ENCODE measurements at places on chromosomes 12 and 14.

DNA sequence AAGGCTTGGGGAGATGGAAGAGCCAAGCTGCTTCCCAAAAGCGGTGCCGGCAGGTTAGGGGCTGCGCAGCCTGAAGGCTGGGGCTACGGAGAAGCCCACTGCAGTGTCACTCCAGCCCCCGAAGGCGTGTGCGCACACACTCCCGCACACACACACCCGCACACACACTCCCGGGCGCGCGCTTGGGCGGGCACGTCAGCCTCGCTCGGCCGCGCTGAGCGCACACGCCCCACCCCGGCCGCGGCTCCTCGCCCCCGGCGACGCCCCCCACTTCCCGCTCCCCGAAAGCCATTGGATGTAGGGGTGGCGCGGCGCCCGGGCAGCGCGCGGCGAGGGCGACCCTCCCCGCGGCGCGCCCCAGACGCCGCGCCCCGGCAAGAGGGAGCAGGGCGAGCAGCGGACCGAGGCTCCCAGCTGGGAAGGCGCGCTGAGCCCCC, at the start of gene KCNK10:
TSS of gene KCNK10 (minus strand) at position 184 of the 437 bp plus-strand sequence. CDS start 471 bp downstream, outside the sequence.
- DNase-seq: no peak

DNA sequence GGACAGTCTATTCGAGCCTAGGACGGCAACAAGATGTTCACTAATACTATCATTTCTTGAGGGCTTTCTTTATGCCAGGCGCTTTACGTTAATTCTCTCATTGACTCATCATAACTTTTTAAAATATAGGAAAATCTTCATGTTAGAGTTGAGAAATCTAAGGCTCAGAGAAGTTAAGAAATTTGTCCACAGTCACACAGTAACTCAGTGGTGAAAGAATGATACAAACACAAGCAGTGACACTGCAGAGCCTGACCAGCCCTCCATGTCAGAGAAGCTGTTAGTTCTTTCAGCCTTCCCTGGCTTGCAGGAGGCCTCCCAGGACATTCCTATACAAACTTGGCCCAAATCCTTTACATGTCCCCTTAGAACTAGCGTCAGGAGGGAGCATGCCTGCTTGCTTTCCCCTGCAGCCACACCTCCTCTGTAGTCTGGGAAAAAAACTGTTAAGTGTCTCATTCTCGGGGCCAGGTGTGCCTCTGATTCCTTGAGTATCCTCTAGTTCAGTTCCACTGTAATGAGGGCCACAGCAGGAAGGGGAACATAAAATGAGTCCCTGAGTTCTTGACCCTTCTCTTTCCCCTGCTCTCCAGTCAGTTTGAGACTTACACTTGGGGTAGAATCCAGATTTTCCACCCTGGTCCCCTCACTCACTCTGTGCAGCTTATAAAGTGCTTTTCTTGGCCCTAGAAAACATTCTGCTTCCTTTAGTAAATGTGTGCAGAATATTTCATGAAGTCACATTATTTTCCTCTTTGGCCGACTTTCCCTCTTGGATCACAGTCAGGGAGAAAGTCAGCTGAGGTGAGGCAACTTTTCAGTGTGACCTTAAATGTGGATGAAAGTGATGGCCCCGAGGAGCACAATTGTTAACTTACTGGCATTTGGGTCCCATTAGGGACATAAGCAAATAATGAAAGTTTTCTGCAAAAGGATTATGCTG, 152.2 kb upstream of the HIF1A start:
- no peak for DNase-seq

DNA sequence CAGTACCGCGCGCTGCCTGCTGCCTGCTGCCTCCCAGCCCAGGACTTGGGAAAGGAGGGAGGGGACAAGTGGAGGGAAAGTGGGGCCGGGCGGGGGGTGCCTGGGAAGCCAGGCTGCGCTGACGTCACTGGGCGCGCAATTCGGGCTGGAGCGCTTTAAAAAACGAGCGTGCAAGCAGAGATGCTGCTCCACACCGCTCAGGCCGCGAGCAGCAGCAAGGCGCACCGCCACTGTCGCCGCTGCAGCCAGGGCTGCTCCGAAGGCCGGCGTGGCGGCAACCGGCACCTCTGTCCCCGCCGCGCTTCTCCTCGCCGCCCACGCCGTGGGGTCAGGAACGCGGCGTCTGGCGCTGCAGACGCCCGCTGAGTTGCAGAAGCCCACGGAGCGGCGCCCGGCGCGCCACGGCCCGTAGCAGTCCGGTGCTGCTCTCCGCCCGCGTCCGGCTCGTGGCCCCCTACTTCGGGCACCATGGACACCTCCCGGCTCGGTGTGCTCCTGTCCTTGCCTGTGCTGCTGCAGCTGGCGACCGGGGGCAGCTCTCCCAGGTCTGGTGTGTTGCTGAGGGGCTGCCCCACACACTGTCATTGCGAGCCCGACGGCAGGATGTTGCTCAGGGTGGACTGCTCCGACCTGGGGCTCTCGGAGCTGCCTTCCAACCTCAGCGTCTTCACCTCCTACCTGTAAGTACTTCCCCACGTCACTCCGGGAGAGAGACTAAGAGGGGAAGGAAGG, at the start of gene LGR5:
TSS of gene LGR5 (plus strand) at position 186 of the 732 bp plus-strand sequence. CDS start at position 469, 283 bp downstream.
- no peak for DNase-seq

- DNase-seq: no peak
These were observed 1.1 kb downstream of the GPHN start for GRCh38 chr14:66508846-66509621.

- DNase-seq: no peak
These were observed 86.0 kb downstream of the FAR2 start for GRCh38 chr12:29234965-29235626.

GRCh38 chr12:114697243-114697716, 13.3 kb upstream of the TBX3 start:
- no peak for DNase-seq

DNA sequence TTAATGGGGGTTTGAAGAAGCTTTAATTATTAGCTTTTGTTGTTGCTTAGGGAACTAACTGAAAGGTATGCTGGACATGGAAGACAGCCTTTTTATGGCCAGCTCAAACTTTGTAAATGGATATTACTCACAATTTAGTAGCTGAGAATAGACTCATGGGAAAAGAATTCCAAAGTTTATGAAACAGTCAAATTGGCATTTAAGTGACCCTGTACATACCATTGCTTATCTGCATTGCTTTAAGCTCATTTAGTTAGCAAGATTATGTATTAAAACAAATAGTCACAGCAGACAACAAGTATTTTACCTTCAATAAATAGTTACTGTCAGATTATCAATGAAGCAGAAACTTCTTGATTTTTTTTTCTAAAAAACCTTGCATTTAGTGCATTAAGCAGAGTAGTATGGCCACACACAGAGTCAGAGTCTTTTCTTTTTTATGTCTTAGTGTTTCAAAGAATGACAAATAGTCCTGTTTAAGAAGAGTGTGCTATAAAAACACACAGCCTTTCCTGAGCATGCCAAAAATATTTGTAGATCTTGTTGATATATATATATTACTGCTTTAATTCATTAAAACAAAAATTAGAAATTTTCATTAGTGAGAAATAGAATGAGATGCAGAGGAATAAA, 102.2 kb downstream of the TTC6 start:
- no peak for DNase-seq

DNA sequence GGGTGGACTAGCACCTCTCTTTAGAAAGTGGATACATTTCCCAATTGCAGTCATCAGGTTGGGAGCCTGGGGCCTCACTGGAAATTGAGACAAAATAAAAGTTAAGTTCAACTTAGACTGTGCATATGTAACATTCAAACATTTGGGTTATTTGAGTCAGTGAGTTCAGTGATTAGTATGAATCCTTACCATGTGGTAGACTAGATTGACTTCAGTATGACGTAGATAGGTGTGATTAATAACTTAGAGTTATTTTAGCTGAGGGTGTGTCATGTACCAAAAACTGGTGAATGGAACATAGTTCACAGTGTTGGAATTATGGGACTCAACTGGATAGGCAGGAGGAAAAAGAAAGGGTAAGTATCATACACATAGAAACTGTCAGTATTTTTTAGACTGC, 8.0 kb upstream of the SSTR1 start:
- DNase-seq: no peak

DNA sequence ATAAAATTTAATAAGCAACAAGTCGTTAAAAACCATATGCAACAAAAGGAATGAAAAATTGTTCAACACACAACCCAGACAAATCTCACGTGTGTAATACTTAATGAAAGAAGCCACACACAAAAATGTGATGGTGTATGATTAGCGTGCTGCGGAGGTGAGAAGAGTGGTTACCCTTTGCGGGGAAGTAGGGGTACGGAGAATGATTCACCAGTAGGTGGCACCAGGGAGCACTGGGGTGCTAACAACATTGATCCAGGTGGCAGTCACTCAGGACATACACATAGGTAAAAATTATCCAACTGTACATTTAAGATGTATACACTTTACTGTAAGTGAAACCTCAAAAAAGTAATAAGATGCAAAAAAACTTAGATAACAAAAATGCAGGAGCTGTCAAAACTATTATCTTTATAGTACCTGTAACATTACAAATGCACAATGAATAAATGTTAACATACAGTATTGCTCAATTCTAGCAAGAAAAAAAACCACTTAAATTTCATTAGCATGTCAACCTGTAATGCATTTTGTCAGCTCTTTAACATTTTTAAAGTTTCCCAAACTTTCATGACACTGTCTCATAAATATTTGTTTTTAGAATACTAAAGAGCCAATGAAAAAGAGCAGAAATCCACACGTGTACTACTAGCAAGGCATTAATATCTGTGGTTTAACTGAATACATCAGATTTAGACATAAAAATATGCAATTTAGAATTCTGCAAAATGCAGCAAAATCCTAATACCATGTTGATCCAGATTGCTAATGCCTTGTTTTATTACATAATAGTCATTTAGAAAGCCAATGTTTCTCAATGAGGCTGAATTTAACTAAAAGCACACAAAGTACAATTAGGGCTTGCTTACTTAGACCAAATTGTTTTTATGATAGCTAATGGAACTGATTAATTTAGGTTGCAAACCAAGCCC, 46.7 kb downstream of the TMCC3 start:
- DNase-seq: peak; percentile 29

DNA sequence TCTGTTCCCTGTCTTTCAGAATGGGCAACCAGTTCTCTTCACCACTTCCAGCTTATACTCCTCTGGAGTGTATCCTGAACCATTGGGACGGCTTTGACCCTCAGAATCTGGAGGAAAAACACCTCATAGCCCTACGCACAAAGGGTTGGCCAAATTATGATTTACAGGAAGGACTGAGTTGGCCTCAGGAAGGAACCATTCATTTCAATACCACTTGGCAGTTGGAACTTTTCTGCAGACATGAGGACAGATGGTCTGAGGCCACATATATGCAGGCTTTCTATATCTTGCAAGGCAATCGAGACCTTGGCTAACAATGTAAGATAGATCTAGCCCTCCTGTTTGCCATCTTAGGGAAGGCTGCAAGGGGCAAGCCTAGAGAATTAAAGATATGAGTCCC, 24.0 kb downstream of the CLECL1 start:
- no peak for DNase-seq

DNA sequence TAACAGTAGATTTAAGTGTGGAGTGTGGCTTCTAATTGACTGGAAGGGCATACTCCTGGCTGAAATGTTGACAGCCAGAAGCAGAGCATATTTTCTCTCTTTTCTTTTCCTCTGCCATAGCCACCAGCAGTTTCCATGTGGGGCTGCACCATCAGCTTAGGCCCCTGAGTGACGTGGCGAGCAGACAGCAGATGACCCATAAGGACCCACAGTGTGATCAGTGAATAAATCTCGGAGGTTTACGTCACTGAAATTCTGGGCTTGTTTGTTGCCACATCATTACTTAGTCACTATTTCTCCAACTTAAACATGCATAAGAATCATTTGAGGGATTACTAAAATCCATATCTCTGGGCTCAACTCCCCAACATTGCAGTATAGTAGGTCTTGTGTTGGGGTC, 549.7 kb upstream of the TMEM132C start:
- no peak for DNase-seq

GRCh38 chr12:106941481-106942156, 14.1 kb upstream of the TMEM263 start:
- DNase-seq: no peak

DNA sequence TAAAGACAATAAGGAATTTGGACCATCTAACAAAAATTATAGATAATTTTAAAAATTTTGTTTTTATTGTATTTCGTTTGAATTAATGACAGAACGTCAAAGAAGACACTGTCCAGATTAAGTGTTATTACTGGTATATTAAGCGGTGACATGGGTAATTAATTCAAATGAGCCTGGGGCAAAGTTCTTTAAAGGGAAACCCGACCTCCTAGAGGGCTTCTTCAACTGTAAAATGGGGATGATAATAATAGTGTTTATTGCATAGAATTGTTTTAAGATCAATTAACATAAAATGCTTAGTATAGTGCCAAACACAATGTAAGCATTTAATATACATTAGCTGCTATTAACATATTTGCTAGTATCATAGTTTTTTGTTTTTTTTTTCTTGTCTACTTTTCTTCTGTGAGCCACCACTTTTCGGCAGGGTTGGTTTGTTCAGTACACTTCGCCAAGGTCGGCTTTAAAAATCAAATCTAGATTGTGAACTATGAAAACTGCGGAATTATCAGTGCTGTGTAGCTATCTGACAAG, 514 bp upstream of the LARP4 start:
- DNase-seq: no peak

DNA sequence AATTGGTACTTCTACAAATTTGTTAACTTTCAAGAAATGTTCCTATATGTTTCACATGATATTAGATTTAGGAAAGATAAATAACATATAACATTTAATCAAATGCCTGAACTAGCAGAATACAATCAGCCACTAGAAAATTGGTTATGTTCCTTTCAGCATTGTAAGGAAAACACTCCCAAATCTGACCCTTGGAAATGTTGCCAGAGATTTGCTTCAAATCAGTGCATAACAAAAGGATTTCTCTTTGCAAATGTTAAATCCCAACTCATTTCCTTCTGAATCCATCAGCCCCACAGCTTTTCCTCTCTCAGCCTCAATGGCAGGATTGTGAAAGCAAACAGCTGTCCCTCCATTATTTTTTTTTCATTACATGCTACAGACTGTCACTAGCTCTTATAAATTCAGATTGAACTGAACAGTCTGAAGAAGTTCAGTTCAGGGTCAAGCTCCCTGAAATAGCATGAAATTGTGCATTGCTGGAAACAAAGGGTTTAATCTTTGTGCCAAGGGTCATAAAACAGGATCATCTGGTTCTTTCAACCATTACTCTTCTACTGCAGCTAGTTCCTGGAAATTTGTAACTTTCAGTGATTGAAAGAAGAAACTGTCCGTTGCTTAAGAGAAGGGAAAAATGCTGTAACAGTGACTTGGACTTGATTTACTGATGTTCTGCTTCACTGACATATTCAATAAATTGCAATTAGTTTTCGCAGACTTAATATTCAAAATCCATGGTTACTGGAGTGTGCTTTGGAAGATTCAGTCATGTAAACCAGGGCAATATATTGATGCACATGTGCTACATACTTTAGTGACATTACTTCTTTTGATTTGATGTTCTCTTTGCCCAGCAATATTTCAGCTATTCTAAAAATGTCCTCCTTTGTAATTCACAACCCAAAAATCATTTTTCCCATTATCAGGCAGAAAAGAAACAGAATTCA, 246.4 kb downstream of the RPL10L start:
- no peak for DNase-seq

GRCh38 chr14:103228076-103228806, 105.0 kb downstream of the TNFAIP2 start:
- DNase-seq: no peak

- DNase-seq: no peak
These were observed 86.4 kb upstream of the GPR68 start for GRCh38 chr14:91330856-91331255.

- DNase-seq: no peak
These were observed 36.2 kb downstream of the MED13L start for GRCh38 chr12:116241157-116241759.

- DNase-seq: no peak
These were observed 357.3 kb upstream of the RGS6 start for GRCh38 chr14:71574976-71575375.

- DNase-seq: no peak
These were observed 11.3 kb downstream of the PLD4 start for GRCh38 chr14:104935955-104936354.

Data from stimulated activated CD8-positive, alpha-beta memory T cell treated with anti-CD3 and anti-CD28 coated beads, Interleukin-7, amount 100 ng/mL, for 1 hour (primary cell).